NCI-H1436 (cell line): ENCODE measurements at places on chromosomes 7 and 10.

DNA sequence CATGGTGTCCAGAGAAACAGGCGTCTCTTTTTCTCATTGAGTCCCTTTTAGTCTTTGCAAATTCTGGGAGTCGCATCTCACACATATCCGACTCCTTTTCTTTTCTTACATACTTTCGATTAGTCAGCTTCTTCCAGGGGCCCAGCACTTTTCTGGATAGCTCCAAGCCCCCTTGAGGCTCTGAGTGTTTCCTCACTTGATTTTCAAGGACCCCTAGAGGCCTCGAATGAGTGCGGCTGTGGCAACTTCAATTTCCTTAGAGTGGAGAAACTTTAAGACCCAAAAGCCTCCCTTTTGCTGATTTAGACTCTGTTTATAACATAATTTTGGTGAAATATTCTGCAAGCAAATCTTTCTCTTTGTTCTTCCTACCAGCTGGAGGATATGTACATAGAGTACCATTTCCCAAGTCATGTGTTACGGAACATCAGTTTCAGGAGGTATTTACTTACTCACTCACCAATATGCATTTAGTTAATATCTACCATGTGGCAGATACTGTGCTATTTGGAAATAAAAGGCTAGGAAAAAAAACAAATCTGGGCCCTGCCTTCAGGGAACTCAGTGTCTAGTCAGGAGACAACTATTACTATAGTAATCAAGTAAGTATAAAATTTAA lies 555.2 kb downstream of the REEP3 start:
- no peak for DNase-seq

GRCh38 chr7:16695621-16696237 lies 49.7 kb downstream of the BZW2 start:
- no peak for DNase-seq

DNA sequence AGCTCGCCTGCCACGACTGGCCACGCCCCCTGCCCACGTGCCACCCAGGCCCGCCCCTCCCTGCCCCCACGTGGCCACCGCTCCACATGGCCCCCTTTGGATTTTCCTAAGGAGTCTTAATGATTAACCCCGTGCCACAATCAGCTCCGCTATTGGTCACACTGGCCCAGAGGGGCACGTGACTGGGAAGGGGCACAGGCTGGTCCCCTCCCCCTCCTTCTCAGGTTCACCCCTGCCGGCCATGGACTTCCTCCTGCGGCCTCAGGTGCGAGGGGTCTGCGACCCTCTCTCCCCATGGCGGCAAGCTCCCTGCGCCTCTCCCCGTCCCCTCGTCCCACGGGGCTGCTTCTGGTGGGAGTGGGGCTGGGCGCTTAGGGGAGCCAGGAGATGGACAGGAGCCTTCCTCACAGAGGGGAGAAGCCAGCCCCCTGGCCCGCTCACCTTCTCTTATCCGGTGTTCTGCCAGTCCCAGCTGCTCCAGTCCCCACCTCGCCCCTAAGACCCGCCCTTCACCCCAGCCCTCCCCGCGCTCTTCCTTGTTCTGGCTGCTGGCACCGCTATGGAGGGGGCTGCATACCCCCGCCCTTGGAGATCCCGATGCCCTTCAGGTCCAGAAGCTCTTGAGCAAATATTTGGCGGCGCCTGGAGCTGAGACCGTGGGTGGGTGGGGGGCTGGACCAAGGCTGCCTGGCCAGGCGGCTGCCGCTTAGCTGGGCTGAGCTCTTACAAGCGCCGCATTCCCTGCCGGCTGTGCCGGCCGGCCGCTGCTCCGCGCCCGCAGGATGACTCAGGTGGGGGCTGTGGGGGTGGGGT lies 3.2 kb downstream of the SLC4A2 start:
- no peak for DNase-seq

GRCh38 chr10:17814973-17815372 lies 5.8 kb downstream of the MRC1 start:
- no peak for DNase-seq

DNA sequence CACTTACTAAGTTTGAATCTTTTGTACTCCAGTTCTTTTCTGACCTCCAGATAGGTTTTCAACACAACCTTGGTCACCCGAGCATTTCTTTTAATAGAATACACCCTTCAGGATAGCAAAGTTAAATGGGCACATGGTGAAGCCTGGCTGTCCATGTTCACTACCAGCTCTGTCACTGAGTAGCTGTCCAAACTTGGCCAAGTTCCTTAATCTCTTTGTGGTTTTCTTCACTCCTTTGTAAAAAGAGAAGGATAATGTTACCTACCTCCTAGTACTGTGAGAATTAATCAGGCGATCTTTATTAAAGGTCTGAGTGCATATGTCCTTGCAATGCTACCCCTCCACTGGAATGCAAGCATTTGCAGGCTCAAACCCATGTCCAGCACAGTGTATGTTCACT lies 128.1 kb upstream of the PTPRZ1 start:
- no peak for DNase-seq

- DNase-seq: no peak
Observed at GRCh38 chr10:13317474-13317873, 17.6 kb upstream of the PHYH start.

DNA sequence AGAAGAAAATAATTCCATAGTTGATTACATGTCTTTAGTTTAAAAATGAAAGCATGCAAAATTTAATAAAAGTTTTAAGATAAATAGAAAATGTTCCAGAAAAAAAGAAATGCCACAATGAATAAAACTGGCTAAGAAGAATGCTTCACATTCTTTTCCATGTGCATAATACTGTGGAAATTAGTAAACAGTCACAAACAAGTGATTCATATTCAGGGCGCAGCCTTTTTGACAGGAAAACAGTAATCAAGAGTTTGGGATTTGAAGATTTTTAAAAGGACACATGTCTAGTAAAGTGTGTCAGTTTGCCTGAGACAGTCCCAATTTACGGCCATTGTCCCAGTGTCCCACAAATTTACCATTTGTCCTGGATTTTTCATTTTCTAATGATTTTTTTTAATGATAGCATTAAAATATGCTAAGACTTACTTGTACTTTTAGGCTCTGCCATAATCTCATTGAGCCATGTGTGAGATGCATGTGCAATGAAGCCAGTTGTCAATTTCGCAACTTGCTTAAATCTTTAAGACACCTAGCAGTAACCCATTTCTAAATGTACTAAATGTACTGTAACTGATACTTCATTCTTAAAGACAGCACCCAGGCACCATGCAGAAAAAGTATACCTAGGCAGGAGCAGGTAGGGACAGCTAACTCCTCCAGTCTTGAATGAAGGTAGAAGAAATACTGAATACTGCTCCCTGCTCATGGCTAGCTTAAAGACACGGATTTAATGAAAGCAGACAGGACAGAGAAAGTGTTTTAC lies 46.9 kb downstream of the ZNF438 start:
- no peak for DNase-seq

DNA sequence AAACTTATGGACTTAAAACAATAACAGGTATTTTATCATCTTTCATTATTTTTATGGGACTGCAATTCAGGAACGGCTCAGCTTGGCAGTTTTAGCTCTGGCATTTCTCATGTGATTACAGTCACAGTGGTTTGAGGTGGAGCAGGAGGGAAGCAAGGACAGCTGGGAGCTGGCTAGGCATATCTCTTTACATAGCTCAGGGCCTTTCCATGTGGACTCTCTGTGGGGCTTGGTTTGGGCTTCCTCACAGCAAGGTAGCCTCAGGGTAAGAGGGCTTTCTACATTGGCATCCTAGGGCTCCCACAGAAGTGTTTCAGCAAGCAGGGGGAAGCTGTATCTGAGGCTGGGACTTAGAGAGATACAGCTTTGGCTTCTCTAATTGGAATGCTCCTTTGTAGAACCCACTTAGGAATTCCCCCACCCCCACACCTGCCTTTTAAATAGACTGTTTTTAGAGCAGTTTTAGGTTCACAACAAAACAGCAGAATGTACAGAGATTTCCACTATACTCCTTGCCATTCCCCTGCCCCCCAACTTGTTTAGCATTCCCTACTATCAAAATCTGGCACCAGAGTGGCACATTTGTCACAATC lies 26.6 kb upstream of the SDHAF3 start:
- DNase-seq: no peak

DNA sequence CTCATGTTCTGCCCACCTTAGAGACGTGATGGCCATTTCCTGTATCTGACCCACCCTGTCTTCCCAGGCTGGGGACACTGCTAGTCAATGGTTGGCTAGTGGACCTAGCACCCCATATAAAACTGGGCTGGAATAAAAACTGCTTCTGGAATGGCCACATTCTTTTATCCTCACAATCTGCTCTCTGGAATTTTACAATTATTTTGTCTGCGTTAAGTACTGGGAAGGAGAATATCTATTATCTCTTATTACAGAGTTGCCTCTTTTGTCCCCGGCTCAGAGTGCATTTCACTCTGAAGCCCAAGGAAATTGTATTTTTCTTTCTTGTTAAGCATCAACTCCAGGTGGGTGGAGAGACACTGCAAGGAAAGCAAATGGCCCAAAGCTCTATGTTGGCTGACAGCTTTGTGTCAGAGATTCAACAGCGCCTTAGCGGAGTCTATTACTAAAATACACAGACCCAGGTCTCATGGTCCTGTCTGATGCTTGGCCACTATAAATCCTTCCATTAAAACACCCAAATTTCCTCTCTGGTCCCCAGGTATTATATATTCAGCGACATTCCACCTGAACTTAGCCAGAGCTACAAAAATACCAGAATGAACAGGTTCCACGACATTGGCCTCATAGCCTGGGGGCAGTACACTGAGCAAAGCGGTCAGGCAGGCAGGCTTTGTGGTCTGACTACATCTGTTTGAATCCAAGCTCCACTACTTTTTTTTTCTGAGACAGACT lies 121.7 kb downstream of the PRPF18 start:
- DNase-seq: no peak

GRCh38 chr7:114649689-114650088 lies 235.1 kb downstream of the FOXP2 start:
- DNase-seq: no peak

DNA sequence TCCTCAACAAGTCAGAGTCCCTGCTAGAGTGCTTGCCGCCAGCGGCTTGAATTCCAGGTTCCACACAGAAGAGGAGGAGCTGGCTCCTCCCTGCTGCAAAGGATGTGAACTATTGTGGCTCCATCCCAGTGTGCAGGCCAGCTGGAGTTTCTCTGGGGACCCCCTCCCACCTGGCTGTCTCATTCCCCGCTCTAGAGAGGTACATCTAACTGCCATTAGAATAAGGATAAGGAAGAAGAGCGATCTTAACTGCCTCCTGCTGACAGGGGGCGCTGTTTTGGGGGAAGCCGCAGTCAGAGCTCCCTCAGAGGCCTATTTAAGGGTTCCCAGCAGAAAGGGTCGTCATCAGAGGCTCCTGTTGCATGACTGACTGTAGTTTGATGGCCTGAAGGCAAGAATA lies 40.8 kb upstream of the HECW1 start:
- no peak for DNase-seq

- no peak for DNase-seq
Observed at GRCh38 chr10:68082872-68083271, 7.8 kb upstream of the HERC4 start.

DNA sequence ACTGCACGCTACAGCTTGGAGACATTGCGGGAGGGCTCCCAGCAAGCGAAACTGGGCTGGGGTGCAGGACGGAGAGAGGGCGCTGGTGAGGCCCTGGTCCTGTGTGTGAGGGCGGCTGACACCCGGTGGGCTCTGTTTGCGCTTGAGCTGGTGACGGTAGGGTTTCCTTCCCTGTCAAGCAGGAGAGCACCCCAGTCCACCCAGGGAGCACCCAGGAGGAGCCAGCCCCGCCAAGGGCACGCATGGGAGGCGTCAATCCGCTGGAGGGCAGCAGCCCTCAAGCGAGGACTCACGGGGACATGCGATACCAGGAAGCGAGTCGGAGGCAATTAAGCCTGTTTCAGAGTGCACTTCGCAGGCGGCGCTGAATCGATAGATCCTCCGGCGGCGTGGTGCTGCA lies 109.4 kb downstream of the MAD1L1 start:
- DNase-seq: peak; percentile 86

- DNase-seq: no peak
Observed at GRCh38 chr10:70379581-70380176, 2.7 kb downstream of the LRRC20 start.

- no peak for DNase-seq
Observed at GRCh38 chr7:74606909-74607510, 50.5 kb upstream of the GTF2I start.

- no peak for DNase-seq
Observed at GRCh38 chr7:44559485-44559884, 14.2 kb downstream of the DDX56 start.

GRCh38 chr10:17248964-17249363 lies 20.9 kb downstream of the VIM start:
- no peak for DNase-seq

- DNase-seq: no peak
Observed at GRCh38 chr10:121157998-121158397, 306.8 kb downstream of the WDR11 start.

GRCh38 chr7:150858236-150859197 lies 6.2 kb downstream of the AOC1 start:
- DNase-seq: no peak

- DNase-seq: no peak
Observed at GRCh38 chr10:2207246-2207922, 470.1 kb upstream of the ADARB2 start.

DNA sequence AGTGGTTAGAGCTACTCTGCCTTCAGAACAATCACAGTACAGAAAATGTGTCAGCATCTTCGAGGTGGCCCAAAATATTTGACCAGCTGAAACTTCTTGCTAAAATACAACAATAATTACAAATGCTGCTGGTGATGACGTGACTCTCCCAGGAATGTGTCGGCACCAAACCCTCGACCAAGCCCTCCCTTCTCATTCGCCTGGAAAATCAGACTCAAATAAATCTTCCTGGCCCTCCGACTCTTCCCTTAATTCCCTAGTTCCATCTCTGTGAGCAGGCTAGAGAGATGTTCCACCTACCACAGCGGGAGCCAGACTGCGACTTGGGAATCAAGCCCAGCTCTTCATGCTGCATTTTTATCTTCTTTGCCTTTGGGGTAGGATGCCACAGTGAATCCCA lies 4.1 kb downstream of the PRSS2 start:
- no peak for DNase-seq

GRCh38 chr10:4351723-4352413 lies 474.1 kb upstream of the AKR1E2 start:
- no peak for DNase-seq

DNA sequence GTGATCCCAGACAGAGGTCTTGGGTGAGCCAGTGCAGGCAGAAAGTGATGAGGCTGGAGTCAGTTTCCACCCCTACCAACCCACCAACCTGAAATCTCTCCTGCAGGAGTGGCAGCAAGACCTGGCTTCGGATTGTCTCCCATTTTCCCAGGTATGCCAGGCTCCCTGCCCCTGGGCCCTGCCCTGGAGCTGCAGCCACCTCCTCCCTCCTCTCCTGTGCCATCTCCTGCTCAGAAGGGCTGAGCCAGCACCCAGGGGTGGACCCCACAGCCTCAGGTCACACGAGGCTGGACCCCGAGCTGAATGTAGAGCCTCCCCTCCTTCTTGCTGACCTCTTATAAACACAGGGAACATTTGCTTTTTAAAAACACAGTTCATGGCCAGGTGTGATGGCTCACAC lies 17.0 kb upstream of the LIMK1 start:
- no peak for DNase-seq
